ENCODE measurements at places on chromosomes 13 and 19.

DNA sequence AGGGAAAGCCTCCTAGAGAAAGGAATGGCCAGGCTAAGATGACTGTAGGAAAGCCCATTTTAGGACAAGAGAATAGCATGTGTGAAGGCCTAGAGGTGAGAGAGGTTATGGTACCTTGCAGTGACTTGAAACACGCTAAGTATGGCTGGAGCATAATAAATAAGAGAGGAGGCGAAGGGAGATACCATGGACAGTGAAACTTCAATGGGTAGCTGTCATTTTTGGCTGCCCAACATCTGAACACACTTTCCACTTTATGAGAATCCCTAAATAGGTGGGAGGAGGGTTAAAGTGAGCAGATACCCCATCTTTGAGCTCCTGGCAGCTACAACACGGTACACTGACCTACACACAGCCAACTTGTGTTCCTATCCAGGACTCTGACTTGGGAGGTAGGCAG lies 8.0 kb upstream of the IFT88 start:
- no peak for DNase-seq

GRCh38 chr19:10654610-10655456 lies 687 bp downstream of the ILF3 start:
- DNase-seq, result peak; percentile 33

- no peak for DNase-seq
These were observed 31.4 kb downstream of the SMAD9 start for GRCh38 chr13:36888645-36889044.

DNA sequence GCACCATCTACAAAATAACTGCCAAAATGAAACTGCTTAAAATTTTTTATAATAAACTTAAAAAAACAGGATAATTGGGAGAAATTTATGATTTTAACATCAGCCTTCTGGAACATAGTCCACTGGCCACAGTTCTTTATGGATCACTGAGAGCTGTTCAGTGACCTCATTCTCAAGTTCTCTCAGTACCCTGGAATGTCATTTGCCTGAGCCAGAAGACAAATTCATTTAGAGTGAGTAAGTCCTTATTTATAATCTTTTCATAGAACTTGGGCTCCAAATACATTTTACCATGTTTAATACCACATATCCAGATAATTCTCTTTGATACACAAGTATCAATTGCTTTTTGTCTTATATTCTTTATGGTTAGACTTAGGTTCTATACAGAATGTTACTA lies 87.6 kb downstream of the CAB39L start:
- DNase-seq, result no peak

GRCh38 chr19:46787331-46788261 lies 798 bp downstream of the SLC1A5 start:
- no peak for DNase-seq

DNA sequence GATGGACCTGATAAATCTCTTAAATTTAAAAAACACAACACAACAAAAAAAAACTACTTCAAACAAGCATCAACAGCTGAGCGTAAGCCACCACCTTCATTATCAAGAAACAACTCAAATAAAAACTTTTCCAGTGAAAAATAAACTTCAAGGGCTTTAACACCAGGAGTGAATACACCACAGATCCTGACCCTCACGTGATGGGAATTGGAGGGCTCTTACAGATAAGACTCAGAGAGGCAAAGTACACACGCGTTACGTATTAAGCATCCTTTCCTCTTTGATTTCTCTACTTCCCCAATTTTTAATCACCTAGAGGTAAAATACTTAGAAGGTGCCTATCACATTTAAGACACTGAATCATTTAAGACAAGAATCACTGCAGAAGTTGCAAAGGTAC lies 573 bp upstream of the STARD13 start:
- no peak for DNase-seq

Data from NCI-H1694 treated with DMSO at 0.1 percent for 48 hours (cell line).